ENCODE measurements at places on chromosomes 4 and X.

DNA sequence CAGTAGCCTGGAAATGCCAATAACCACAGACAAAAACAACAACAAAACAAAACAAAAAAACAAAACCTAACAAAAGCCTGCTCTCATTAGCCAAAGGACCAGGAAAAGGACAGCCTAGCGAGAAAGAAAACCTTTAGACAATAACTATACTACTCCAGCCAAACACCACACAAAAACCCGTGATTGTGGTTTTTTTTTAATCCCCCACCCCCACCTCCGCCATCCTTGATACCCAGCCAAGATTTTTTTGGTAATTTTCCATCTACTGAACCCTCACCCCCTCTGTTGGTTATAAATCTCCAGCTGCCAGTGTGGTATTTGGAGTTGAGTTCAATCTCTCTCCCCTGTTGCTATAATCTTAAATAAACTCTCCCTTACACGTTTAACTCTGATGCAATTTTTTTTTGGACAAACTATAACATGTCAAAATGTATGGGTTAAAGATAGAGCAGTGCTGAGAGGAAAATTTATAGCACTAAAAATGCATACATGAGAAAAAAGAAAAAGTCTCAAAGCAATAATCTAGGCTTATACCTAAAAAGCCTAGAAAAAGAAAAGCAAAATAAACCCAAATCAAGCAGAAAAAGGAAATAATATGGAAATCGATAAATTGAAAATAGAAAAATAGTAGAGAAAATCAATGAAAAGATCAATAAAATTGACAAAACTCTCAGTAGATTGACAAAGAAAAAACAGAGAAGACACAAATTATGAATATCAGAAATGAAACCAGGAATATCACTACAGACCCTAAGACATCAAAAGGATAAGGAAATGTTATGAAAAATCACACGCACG, 83.7 kb downstream of the NAT8L start:
- no peak for DNase-seq

GRCh38 chrX:63993936-63994335, 208.9 kb upstream of the ARHGEF9 start:
- DNase-seq, result no peak

- DNase-seq, result no peak
These were observed 139.6 kb downstream of the AMMECR1 start for GRCh38 chrX:110178179-110178865.

DNA sequence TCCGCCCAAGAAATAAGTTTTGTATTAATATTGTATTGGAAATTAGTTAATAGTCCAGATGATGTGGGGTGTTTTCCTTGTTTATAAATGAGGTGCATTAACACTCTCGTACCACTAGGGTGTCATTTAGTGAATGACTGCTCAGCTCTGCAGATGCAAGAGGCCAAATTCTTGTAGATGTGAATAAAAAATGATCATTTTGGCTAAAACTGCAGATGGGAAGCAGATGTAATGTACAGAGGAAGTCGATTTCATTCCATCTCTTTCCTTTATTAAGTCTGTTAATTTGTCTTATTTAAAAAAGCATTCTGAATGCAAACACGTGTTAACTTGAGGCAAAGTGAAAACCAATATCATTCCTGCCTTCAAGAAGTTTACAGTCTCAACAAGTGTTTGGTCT, 108.1 kb downstream of the DHX15 start:
- DNase-seq, result no peak

GRCh38 chr4:16745009-16745635, 153.3 kb downstream of the LDB2 start:
- DNase-seq, result no peak

GRCh38 chr4:182620111-182620980, 296.8 kb downstream of the DCTD start:
- DNase-seq, result no peak

DNA sequence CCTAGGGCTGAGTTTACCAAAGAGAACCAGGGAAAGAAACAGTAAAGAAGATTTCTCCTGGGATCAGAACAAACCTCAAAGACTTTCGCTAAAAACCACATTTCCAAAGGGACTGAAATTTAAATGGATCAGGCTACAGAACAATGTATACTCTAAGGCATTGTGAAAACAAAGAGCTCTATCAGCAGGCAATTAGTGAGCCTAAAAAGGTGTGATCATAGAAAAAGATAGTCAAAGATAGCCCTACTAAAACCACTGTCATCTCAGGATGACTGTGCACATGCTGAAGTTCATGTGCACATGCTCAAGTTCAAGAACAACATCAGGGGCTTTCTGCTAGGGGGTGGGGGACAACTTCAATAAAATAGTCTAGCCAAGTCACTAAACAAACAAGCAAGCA, 12.9 kb upstream of the SMIM10L2A start:
- DNase-seq, result no peak

DNA sequence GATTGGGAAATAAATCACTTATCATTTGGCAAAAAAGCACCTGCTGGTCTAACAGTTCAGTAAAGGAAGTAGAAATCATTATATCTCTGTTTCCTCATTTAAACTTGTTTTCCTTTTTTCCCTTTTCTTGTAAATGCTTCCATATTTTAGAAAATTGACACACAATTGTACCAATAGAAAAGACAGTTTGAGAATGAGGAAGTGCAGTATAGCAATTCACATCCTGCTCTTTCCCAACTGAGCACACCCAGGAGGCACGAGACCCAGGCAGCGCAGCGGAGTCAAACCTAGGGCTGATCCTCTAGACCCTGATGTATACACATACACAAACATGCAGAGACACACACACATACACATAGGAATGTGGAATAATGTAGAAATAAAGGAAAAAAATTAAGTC, 74.8 kb upstream of the PACRGL start:
- no peak for DNase-seq

DNA sequence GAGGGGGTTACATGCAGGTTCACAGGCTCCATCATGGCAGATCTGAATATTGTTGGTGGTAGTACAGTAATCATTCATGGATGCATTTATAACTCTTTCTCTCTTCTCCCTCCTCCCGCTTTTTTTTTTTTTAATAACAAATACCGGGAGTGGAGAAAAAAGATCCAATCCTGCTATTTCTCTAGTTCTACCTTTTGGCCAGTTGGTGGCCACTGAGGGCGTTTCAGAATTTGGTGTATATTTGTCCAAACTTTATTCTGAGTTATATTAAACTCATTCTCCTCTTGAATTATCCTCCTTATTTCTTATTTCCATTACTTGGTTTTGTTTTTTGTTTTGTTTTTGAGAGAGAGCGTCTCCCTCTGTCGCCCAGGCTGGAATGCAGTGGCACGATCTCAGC, 74.8 kb downstream of the HMGB2 start:
- DNase-seq, result no peak

DNA sequence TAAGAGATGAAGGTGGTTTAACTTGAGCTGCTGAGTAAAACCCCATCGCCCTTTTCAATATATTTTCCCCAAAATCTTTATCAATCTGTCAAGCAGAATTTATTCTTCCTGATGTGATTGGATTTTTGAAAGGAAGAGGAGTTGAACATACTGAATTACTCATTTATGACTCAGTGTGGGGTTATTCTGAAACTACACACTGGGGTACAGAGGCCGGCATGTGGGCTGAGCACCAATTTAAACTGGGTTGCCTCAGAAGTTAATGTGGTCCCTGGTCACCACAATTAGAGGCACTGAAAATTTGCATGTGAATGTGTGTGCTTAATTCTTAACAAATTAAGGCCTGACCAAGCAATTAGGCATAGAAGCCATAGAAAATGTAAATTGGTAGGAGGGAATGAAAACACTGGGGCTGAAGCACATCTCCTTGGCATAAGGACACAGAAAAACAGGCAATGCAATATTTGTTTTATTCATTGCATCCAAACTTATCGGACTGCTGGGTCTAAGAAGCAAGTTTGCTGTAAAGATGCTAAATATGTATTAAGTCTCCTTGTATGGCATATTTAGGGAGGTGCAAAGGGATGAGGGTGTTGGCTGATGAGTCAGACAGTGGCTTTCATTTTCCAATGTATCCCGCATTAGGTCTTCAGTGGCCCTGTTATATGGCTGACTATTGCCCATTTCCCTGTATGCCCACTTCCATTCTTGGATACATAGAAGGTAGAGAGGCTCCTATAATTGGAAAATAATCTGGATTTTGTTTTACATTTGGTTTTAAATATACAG, 170.9 kb downstream of the IL15 start:
- DNase-seq, result no peak
